ENCODE measurements at places on chromosomes 5 and 9. TPM values are rescaled to one million over a fixed set of nuclear protein-coding genes. Genes with fewer than 3 reads are reported as not detected.

LHX3 gene
- total RNA-seq = not detected

PCDHGA7 gene
- total RNA-seq = 10.6 TPM

GNPDA1 gene
- 77.2 TPM for total RNA-seq

TSSK1B gene
- 0.52 TPM for total RNA-seq

AIF1L gene
- 0.22 TPM for total RNA-seq

ABCA1 gene
- 67.4 TPM for total RNA-seq

IGFBPL1 gene
- not detected for total RNA-seq

PRR16 gene
- total RNA-seq = 26.3 TPM

All from articular chondrocyte of knee joint (primary cell).